Chondrocyte (in vitro differentiated cells): ENCODE measurements at places on chromosomes 2 and 18. TPM values are rescaled to one million over a fixed set of nuclear protein-coding genes. Genes with fewer than 3 reads are reported as not detected.

DSC2 gene
- 0.58 to 2.3 TPM (median 2.0 TPM) in 3 replicates for total RNA-seq

REEP1 gene
- total RNA-seq: 2.4 to 3.1 TPM (median 2.6 TPM) in 3 replicates

NEU2 gene
- total RNA-seq: not detected in 3 replicates

CD207 gene
- not detected in 3 replicates for total RNA-seq

SH3RF3 gene
- total RNA-seq: 58.8 to 66.2 TPM (median 59.5 TPM) in 3 replicates

PRSS56 gene
- not detected in 3 replicates for total RNA-seq

PCARE gene
- not detected in 3 replicates for total RNA-seq

CRYGC gene
- total RNA-seq: not detected in 3 replicates

DNA sequence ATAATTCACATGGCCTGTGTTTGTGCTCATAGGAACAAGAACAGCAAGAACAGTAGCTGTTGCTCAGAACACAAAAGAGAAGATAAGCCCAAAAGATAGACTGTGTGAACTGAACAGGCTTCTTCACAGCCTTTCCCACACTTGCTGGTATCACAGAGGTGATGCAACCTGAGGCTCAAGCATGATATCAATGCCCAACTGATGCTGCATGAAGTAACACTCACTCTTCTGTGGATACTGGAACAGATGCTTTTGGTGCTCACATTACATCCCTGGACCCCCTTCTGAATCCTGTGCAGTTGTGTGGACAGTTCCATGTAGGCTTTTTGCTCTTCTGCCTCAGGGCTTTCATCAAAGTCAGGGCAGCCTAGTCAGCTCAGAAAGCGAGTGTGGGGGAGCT lies 88.4 kb upstream of the RND3 start:
- DNase-seq: no peak

DNA sequence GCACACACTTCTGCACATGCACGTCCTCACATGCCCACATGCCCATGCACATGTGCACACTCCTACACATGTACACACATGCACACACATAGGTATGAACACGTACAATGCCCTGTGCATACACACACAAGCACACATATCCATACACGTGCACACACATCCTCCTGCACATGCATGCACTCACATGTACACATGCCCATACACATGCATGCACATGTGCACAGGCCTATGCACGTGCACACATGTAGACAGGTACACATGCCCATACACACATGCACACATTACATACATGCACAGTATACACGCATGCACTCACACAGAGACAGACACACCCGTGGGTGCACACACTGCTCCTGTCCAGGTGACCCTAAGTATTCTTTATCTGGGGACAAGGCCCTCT lies 34.3 kb downstream of the GPC1 start:
- no peak for DNase-seq

DNA sequence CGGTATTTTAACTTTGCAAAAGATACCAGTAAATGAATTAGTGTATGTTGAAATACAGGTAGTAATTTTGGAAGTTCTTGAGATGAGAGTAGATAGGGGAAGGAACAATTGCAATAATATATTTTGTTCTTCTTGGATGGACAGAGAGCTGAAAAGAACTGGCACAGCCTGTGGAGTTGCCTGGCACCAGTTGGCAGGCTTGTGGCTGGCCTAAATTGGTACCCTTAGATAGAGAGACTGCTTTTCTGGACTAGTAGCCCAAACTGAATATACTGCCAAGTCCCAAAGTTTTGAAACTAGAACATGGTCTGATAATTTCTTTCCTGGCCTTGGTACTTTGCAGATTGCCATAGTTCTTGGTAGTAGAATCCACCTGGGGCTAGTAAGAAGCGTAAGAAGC lies 26.9 kb downstream of the MYO1B start:
- no peak for DNase-seq

GRCh38 chr2:102592601-102593000 lies 26.8 kb upstream of the SLC9A2 start:
- DNase-seq: no peak

- DNase-seq: no peak
These were observed 42.3 kb upstream of the IGFBP5 start for GRCh38 chr2:216737676-216738075.

DNA sequence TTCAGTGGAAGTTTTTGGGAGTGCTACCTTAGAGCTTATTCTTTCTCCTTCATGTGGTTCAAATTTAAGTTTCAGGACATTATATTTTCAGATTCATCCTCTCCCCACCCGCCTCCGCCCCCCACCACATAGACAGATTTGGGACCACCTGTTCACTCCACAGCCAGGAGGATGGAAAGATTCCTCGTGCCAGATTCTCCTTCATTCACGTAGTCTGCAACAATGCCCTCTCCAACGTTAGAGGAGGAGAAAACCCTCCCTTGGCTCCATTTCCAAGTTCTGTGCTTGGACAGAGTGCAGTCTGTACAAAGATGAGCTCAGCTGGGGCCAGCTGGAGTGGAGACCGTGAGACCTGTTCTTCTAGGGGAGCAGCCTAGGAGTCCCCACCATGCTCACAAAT lies 26.2 kb downstream of the POU3F3 start:
- DNase-seq: no peak

GRCh38 chr2:11163439-11164317 lies 8.4 kb downstream of the SLC66A3 start:
- DNase-seq: no peak

GRCh38 chr2:76584474-76584873 lies 873.8 kb upstream of the GCFC2 start:
- no peak for DNase-seq

- DNase-seq: no peak
These were observed 5.7 kb downstream of the PARD3B start for GRCh38 chr2:204550751-204551511.

DNA sequence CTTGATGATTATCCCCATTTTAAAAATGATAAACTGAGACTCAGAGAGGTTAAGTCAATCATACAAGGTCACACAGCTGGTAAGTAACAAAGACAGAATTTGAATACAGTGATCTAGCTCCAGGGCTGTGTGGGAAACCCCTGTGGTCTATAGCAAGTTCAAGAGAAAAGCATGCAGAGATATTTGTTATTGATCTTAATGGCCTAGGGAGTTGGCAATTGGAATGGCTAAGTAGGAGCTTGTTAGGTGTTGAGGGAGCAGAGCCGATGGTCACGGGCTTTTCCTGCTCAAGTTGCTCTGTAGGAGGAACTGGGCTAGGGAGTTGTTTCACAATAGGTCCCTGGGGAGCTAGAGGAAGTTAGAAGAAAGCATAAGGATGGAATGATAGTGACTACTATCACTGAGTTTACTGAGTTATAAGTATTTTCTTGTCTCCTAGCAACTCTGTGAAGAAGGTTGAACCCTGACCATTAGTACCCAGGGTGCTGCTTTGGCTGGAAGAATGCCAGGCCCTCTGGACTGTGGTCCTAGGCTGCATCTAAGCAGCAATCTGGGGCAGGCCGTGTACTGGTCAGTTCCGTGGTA lies 30.0 kb downstream of the RNF125 start:
- no peak for DNase-seq

DNA sequence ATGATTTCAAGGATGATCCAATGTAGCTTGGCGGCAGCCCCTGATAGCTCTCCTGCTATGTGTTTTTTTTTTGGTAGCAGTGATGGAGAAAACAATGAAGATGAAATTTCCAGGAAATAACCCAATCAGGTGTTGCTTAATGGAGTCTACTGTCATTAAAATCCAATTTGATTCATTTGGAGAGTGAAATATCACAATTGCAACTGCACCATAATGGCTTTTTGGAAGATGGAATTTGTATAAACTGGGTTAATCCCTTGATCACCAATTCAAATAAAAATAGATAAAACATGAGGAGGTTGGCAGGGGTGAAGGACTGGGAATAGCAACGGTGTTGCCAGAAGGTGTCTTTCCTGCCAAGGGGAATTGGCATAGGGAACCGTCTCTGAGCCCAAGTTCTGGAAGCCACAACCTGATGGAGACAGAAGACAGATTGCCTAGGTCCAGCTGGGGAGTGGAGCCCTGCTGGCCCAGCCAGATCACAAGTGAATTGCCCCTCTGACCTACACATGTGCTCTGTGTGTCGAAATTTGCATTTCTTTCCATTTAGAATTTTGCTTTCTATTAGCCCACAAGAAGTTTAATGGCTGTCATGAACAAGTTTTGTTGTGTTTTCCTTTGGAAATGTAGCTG lies 170.3 kb upstream of the SPRED2 start:
- no peak for DNase-seq

GRCh38 chr2:106041150-106041549 lies 153.0 kb downstream of the UXS1 start:
- DNase-seq: no peak

DNA sequence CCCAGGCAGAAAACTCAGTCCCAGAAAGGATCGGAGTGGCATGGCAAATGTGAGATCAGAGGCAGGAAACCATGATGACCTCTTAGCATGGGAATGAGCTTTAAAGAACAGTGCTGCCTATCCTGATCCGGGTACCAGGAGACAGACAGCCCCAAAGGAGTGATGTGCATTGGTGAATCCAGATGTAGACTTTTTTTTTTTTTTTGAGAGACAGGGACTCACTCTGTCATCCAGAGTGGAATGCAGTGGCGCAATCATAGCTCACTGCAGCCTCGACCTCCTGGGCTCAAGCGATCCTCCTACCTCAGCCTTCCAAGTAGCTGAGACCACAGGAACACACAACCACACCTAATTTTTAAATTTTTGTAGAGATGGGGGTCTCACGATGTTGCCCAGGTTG lies 122.7 kb downstream of the VAPA start:
- DNase-seq: no peak

DNA sequence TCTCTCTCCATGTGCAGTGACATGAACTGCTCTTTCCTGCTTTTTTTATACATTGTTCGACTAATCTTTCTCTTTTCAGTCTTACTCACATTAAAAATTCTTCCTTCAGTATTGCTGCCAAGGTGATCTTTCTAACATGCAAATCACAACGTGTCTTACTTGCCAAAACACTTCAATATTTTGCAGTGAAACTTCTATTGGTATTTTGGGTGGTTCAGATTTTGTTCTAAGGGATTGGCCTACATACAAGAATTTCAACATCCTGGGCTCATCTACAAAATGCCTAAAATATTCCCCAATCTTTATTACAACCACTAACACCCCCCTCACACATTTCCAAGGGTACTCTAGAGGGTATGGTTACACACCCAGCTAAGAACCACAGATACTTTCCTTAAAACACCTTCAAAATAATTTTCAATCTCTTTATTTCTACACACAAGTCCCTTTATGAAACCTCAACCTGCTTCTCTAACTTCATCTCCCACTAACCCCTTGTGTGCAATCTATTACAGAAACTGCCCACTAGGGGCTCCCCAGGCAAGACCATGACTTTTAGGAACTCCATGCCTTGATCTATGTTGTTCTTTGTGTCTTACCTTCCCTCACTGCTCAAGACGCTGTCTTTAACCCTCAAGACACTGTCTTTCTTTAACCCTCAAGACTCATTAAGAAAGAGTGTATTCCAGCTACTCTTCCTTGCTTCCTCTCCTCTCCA lies 50.9 kb downstream of the COL3A1 start:
- no peak for DNase-seq

DNA sequence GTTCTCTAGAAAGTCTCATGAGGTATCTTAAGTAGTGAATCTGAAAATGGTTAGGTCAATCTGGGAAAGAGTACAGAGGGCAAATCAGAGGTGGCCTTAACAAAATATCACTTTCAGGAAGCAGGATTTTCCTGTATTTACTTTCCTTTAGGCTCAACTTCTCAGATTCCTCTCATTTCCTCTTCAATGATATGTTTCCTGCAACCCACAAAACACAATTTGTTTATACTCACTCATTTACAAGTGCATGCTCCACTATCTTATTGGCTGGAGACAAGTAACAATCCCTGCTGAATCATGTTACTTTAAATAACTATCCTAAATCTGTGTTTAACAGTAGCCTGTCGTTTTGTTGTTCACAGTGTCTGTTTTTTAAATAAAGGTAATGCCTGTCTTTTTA lies 228.1 kb downstream of the DSC3 start:
- DNase-seq: no peak

DNA sequence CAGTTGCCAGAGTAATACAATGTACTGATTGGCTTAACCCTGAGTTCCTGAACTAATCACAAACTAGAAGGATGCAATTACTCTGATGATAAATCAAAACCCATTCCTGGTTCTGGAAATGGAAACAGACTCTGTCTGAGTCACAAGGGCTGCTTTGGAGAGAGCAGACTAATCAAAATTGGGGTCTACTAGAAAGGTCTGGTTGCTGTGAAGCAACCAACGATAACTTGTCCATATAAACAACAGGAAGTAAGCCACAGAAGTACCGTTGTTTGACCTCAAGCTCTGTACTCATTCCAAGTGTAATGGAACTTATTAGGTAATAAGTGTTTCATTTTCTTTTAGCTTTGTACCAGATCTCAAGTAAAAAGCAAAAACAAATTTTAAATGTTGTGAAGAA lies 49.7 kb downstream of the RASGRP3 start:
- no peak for DNase-seq

DNA sequence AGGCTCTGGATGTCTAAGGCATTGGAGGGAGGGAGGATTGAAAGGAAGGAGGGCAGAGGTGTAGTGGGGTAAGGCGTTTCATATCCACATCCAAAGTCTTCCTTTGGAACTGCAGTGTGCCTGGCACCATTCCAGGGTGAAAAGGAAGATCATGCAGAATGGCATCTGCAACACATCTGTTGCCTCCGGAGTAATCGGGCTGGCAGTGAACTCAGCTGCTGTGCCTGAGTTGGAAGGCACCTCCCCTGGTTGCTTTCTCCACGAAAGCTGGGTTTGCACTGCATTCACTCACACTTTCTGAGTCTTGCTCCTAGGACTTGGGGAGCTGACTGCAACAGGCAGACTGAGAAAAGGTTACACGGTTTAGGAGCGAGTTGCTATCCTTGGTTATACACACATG lies 30.3 kb upstream of the SEC11C start:
- DNase-seq: no peak

- DNase-seq: no peak
These were observed 112.5 kb upstream of the ARHGAP28 start for GRCh38 chr18:6616981-6617380.

DNA sequence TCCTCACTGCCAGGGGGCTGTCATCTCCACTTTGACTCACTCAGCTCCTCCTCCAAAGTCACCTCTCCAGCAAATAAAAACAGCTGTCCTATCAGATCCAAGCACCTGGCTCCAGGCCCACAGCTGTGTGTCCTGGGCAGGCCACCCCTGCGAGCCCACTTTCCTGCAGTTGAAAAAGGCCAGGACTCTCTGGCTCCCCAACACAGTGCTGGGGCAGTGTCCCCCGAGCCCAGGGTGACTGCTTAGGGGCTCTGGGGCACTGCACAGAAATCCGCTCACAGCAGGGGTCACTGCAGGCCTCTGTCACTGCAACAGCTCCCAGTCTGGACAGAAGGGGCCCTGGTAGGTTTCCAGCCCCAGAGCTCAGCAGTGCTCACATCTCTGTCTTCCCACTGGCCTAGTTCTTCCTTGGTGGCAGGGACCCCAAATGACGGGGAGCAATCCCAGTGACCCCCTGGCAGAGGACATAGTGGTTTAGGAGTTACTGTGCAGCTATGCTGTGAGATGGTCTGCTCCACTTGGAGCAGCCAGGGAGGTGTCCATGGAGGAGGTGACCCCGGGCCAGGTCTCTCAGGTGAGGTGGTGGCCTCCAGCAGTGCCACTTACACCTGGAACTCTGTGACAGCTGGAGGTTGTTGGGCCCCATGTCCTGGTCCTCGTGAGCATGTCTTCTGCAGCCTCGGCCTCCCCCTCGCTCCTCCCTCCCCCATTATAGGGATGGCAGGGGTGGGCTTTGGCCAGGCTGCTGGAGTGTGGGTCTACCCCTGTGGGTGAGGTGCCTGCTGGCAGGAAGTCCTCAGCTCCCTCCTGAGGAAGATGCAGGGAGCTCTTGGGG lies 35.5 kb downstream of the HS6ST1 start:
- peak; percentile 81 for DNase-seq

GRCh38 chr18:22523481-22523880 lies 105.8 kb upstream of the CTAGE1 start:
- DNase-seq: no peak
